ENCODE measurements at places on chromosomes 11 and 22.
A peak's percentile ranks its signal among the peaks of the same experiment; 100 is the strongest.

DNA sequence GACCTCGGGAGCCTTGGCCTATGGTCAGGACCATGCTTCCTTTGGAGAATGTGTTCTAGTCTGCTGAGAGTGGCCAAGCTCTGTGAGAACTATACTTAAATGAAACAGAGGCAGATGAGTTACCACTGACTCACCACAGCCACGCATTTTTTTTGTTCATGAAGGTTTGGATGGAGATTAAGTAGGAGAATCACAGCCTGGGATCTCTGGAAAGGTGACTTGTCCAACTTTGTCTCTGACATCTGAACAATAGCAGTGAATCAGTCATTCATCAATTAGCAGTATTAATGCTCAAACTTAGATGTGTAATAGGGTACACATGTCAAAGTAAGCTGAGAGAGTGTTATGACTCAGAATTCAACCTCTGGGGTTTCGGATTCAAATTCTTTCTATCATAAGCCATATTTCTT lies 100.7 kb upstream of the ANO3 start:
- DNase-seq: no peak

DNA sequence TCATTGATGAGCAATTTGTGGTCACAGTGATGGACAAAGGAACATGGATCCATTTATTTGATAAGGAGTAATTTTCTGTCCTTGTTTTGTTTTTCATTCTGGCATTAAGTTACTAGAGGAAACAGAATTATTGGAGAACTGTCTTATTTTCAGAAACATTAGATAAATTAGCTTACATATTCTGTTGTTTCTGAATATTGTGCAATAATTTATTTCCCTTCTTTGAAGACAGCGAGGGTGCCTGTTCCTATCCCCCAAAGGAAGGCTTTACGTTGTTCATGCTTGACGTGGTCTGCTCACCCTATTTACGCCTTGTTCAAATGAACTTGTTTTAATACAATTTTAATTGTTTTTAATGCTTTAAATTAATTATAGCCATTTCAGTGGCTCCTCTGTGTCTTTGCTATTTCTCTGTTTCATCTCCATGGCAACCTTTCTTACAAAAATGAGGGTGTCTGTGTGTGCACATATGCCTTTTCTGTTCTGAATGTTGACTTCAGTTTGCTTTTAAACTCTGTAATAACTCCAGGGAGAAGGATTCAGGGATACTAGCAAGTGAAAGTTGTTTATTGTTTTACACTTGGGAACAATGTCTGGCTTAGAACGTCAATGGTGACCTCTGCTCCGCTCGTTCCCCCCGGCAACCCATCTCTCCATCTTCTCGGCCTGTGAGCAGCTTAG lies 138.3 kb upstream of the PLET1 start:
- no peak for DNase-seq

DNA sequence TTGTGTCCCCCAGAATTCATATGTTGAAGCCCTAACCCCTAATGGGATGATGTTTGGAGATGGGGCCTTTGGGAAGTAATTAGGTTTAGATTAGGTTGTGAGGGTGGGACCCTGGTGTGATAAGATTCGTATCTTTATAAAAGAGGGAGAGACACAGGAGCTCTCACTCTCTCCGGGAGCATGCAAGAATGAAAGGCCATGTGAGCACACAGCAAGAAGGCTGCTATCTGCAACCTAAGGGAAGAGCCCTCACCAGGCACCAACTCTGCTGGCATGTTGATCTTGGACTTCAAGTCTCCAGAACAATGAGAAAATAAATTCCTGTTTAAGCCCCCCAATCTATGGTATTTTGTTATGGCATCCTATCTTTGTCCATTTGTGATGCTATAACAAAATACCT lies 97.3 kb downstream of the ELP4 start:
- DNase-seq: no peak

DNA sequence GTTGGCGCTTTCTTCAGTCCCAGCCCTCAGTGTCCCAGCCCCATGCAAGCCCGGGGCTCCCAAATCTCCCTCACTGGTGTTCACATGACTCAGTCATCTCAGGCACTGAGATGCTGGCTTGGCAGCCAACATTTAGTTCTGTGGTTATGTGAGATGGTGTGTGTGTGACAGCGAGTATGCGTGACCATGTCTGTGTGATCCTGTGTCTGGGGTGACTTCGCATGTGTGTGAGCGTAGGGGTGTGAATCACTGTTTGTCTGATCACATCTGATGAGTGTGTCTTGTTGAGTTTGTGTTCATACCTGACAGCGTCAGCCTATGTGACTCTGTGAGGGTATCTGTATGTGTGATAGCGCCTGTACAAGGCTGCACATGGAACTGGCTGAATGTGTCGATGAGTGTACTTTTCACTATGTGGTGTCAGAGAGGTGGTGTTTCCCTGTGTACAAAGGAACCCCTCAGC lies 16.2 kb downstream of the CREB3L1 start:
- no peak for DNase-seq

DNA sequence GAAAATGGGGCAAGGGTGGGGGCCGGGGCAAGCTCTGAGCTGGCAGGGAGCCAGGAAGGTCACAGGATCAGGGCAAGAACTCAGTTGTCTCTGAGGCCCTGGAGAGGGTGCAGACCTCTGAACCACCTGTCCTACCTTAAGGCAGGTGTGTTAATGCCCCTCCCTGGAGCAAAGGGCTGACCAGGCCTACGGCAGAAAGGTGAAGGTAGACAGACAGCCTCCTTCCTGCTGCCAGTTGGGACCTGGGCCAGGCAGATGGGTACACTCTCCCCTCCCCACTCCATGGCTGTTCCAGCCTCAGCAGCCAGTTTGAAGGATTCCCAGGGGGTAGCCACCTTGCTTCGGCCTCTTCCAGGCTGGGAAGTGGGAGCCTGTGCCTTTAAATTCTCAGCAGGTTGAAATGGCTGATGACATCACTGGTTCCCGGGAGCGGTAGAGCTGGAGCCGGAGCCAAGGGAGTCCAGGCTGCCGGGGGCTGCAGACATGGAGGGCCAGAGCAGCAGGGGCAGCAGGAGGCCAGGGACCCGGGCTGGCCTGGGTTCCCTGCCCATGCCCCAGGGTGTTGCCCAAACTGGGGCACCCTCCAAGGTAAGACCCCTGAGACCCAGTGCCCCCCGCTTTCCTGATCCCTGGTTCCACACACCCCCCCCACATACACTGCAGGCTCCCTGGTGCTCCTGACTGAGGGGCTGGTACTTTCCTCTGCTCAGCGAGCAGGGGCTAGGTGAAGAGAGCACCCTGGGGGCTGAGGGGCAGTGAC lies at the start of gene INPP5J:
Gene INPP5J (plus strand): TSS at position 435 of the 760 bp plus-strand sequence. CDS start 49 bp downstream, at position 484.
- no peak for DNase-seq

DNA sequence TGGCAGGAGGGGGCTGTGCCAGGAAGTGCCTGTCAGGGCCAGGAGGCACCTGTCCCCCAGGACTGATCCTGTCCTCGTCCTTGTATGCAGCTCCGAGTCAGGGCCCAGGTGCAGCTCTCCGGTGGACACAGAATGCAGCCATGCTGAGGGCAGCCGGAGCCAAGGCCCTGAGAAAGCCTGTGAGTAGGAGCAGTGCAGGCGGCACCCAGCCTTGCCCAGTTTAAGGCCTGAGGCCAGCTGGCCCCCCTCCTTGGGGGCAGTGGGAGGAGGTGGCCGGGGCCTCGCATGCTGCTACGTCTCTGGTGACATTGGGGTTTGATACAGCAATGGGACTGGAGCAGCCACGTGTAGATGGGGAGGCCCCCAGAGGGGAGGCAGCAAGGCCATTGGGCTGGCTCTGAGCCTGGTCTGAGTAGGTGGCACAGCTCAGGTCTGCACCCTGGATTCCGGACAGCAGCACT lies 34.9 kb downstream of the SBF1 start:
- DNase-seq: no peak

DNA sequence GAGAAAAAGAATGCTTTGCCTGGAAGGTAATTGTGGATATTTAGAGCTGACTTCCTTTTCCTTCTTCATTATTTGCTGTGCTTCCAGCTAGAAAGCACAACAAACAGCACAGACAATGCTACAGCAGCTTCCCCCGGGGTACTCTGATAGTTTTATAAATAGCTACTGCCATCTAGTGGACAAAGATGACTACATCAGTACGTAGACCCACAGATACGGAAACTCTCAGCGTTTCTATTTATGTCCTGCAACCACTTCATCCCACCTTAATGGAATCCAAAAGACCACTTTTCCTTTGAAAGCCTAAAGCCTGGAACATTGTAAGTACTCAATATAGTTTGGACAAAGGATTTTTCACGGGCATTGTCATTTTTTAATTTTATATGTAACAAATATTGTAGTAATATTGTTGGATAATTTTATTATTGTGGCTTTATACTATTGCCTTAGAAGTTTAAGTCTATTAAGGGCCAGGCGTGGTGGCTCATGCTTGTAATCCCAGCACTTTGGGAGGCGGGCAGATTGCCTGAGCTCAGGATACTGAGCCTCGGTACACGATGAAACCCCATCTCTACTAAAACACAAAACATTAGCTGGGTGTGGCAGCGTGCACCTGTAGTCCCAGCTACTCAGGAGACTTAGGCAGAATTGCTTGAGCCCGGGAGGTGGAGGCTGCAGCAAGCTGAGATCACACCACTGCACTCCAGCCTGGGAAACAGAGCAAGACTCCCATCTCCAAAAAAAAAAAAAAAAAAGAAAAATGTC lies 7.5 kb downstream of the HSPA8 start:
- peak; percentile 57 for DNase-seq

- DNase-seq: no peak
Observed at GRCh38 chr22:48423481-48423911, 1404.2 kb downstream of the BRD1 start.

DNA sequence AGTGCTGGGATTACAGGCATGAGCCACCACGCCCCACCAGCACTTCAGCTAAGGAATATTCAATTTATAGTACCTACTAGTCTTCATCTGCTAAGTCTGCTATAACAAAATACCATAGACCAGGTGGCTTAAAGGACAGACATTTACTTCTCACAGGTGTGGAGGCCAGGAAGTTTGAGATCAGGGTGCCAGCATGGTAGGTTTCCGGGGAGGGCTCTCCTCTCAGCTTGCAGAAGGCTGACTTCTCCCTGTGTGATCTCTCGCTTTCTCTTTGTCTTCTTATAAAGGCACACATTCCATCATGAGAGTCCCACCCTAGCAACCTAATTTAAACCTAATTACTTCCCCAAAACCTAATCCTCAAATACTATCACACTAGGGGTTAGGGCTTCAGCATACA lies 433.0 kb downstream of the INSC start:
- DNase-seq: no peak

GRCh38 chr11:39569789-39570188 lies 1889.7 kb downstream of the LRRC4C start:
- DNase-seq: no peak

- no peak for DNase-seq
Observed at GRCh38 chr11:3686751-3687150, 15.6 kb upstream of the CHRNA10 start.

DNA sequence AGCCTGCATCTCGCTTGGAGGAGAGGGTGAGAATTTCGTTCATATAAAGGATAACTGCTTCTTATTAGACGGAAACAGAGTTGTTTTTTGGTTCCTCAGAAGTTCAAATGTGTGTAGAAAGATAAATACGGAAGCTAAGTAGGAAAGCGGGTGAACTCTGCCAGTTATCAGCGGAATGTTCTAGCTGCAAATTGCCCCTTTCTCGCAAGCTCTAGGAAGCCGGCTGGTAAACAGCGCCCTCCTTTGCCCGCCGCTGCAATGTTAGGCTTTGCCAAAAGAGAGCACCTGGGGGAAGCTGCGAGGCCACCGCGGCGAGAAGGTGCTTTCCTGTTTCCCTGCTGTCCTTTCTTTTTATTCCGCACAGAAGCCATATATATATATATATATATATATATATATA lies 67.0 kb downstream of the IGLL5 start:
- no peak for DNase-seq

DNA sequence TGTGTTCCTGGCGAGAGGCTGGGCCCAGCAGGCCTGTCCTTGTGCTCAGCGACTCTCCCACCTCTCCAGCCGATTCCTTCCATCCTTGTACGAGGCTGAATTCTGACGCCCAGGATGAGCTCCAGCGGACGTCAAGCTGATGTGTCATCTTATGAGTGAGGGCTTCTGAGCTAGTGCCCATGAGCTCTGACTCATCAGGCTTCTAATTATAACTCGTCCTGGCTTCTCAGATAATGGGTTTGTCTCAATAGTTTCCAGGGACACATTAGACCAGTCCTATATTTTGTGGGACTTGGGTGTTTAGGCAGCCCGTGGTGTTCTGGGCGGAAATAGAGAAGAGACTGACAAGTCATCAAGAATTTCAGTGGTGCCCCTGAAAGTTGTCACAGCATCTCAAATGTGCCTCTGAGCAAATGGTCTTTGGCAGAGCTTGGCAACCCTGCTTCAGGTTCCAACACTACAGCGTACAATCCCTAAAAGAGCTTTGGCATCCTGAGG lies 108.2 kb upstream of the CD44 start:
- DNase-seq: no peak

- DNase-seq: no peak
Observed at GRCh38 chr11:106503901-106504300, 426.4 kb downstream of the AASDHPPT start.

DNA sequence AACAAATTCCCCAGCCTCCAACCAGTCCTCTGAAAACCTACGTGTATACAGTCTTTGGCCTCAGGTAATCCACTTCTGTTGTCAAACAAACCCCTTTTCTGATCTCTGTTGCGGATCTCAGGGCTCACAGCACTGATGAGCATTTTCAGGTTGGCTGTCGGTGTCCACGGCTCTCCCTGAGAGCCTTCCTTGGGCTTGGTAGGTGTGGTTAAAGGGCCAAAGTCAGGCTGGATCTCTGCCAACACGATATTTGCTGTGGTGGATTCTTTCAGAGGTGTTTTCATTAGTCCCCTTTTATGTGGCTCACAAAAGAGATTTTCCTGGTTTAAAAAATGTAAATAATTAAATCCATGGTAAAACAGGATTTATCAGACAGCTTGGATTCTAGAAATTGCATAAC lies 2.9 kb downstream of the E2F8 start:
- DNase-seq: no peak

GRCh38 chr22:24386937-24387471 lies 40.4 kb upstream of the ADORA2A start:
- DNase-seq: no peak

DNA sequence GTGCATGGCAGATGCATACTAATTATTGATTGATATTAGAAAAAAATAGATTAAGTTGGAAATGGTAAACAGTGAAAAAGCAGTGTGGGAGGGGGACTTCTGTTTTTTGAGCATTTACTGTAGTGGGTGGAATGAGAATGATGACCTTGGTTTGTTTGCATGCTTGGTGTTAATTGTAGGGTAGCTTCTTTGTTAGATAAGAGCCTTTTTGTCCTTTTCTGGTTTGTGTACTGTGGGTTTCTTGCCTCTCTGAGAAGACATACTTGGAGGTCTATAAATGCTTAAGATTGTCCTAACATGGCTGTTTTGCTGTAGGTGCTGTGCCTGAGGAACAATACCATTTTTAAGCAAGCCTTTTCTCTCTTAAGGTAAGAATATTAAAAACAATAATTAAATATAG lies 17.0 kb downstream of the MRPL48 start:
- no peak for DNase-seq

DNA sequence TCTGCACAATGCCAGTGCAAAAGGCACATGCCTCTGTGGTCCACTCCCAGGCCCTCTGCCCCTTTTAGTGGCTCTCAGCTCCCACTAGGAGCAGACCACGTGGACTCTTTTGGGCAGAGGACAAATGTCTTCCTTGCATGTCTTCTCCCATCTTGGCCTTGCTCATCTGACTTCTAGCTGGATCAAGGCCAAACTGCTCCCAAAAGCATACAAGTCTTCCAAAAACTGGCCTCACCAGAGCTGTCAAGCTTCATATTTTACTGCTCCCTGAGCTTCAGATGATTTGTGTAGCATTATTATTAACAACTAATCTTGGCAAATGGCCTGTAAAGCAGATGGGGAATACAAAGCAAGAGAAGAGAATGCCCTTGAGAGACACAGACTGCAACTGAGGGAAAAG lies 6.9 kb downstream of the SMPD1 start:
- no peak for DNase-seq
